NCI-H187 treated with DMSO at 0.1 percent for 48 hours (cell line): ENCODE measurements at places on chromosomes 11 and 22.

DNA sequence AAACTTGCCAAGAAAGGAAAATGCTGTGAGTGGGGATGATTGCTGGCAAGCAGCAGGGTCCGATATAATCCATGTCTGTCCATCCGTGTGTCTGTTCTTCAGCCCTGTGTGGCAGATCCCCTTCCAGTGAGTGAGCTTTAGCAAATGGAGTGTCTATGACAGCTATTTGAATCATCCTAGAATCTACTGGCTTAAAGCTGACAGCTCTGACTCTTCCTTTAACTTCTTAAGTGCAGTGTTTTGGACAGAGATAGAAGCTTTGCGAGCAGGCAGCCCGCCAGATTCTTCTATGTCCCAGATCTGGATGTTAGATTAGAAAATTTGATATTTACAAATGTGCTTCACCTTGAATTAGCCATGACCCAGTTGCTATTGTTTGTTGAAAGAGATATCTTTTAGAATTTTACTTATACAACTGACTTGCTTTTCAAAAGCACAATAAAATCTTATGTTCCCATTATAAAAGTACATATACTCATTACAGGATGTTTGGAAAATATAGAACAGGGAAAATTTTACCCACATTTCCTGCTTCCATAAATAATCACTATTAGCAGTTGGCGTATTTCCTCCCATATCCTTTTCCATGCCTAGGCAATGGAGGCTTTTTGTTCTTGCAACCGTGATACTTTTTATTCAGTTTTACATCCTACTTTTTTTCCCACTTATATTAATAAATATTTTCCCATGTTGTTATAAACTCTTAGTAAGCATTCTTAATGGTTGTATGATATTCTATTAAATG lies 124.5 kb downstream of the COMMD9 start:
- DNase-seq = no peak

DNA sequence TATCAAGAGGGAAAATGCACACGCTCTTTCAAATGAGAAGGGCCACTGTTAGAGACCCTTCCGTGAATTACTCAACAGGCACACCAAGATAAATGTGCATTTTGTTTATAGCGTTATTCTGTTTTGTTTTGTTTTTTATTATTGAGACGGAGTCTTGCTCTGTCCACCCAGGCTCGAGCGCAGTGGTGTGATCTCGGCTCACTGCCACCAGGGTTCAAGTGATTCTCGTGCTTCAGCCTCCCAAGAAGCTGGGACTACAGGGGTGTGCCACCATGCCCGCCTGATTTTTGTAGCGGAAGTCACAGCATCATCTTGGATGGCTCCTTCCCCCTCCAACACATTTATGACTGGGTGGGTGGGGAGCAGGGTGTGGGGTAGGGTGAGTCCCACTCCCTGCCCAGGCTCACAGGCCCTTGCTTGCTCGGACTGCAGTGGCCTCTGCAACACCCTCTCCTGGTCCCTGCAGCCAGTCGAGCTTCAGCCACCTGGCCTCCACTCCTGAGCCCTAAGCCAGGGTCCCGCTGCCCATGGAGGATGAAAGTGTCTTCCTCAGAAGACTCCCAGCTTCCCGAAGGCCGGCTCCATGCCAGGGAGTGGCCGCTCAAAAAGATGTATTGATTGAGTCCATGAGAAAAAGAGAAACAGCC lies 68.0 kb downstream of the RTL6 start:
- no peak for DNase-seq

- no peak for DNase-seq
These were observed 1.6 kb downstream of the CECR2 start for GRCh38 chr22:17370766-17371432.

- DNase-seq = no peak
These were observed 102.4 kb upstream of the B3GAT1 start for GRCh38 chr11:134514354-134514951.

GRCh38 chr11:62127426-62127825 lies 3.6 kb downstream of the INCENP start:
- no peak for DNase-seq

DNA sequence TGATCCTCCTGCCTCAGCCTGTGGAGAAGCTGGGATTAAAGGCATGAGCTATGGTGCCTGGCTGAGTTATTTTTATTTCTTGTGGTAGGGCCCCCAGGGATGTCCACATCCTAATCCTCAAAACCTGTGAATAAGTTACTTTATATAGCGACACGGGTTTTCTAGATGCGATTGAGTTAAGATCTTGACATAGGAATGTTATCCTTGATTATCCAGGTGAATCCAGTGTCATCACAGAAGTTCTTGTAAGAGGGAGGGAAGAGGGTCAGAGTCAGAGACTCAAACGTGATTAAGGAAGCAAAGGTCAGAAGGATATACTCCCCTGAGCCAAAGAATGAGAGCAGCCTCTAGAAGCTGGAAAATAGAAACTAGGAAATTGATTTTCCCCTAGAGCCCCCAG lies 117.8 kb downstream of the INSC start:
- no peak for DNase-seq

DNA sequence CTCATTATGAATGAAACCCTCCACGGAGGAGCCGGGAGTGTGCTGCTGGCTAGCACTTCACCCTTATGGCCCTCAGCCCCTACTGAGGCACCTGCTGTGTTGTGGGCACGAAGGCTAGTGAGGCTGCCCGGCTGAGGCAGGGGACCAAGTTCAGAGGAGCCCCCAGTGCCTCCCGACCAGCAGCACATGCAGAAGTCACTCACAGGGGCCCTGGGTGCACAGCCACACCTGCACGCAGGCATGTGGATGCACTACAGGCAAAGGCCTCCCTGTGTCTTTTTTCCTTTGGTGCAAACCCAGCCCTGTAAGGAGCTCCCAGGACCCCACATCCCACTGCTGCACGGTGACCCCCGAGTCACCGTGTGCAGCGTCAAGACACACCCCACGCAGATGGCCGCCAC lies 261.5 kb downstream of the BRD1 start:
- no peak for DNase-seq

GRCh38 chr11:98545544-98546175 lies 475.1 kb upstream of the CNTN5 start:
- DNase-seq = no peak

DNA sequence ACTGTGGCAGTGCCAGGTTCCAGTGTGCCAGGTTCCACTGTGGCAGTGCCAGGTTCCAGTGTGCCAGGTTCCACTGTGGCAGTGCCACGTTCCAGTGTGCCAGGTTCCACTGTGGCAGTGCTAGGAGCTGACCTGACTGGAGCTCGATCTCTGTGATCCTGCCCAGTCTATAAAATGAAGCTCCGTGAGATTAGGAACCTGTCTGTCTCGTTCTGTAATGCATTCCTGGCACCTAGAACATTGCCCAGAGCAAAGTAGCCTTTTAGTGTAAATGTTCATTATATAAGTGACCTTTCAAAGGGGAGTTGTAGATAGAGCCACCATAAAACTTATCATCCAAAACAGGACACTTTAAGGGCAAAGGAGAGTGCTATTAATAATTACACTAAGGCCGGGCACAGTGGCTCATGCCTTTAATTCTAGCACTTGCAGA lies 36.0 kb downstream of the ART5 start:
- no peak for DNase-seq

DNA sequence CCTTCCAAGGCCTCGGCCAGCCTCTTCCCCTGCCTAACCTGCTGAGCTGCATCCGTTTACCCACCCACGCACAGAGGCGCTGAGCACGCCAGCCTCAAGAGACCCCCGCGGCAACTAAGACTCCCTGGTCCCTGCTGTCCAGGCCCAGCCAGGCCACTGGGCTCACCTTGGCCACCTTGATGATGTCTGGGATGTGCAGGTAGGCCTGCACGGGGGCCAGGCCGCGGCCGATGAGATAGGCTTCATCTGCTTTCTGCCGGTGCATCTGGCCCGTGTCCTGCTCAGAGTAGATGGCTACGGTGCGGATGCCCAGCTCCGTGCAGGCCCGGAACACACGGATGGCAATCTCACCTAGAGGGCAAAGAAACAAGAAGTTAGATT lies 14.6 kb downstream of the LRFN4 start:
- DNase-seq = no peak

DNA sequence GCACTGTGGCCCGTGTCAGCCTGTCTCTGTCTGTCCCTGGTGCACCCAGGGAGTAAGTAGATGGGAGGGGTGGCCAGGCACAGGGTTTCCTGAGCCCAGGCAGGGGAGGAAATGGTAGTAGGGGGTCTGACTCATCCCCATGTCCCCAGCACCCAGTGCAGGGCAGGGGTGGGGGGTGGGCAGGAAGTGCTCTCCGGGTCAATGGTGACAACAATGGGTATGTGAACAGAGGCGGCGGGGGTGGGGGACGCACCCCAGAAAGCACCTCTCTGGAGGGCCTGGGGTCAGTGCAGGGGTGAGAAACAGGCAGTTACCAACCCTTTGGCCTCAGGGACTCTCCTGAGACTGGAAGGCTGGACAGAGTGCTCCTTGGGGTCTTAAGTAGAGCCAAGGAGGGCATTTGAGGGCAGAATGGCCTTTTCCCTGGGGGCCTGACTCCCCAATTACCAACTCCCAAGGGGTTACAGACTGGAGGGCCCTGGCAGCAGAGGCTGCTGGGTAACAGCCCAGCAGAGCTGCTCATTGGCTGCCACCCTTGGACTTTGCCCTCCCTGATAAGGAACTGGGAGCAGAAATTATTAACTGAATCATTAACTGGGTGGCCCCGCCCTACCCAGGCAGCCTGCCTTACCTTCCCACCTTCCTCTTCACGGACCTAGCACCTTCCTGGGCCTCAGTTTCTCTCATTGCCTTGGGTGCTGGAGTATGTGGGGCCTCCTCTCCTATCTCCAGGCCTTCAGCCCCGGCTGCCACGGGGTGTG lies 4.2 kb downstream of the MYRF start:
- no peak for DNase-seq

- DNase-seq = no peak
These were observed 8.0 kb upstream of the CD82 start for GRCh38 chr11:44557464-44557863.

GRCh38 chr11:127345819-127346459 lies 345.4 kb upstream of the KIRREL3 start:
- DNase-seq = no peak

DNA sequence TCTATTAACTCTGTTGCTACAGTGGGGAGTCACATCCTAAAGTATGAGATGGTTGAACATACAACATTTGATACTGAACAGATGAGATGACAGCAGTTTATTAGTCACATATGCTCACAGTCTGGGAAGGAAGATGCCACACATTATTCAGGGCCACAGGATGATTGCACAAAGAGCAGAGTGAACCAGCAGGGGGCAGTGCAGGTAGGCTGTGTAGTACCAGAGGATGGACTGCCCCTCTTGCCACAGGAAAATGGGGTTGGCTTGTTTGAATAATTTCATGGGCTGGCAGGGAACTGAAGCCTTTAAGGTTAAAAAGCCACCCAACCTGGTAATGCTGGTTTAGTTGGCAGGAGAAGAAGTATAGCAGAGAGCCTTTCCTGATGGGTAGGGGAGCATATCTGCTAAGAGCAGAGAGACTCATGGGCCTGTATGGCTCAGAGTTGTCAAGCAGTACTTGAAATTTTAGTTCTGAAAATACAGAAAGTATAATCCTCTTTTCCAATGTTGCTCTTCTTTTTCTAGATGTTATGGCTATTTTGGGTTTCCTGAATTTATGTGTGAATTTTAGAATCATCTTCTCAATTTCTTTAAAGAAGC lies 180.4 kb upstream of the B3GAT1 start:
- peak; percentile 41 for DNase-seq

GRCh38 chr11:67113231-67113721 lies 5.8 kb upstream of the KDM2A start:
- no peak for DNase-seq

DNA sequence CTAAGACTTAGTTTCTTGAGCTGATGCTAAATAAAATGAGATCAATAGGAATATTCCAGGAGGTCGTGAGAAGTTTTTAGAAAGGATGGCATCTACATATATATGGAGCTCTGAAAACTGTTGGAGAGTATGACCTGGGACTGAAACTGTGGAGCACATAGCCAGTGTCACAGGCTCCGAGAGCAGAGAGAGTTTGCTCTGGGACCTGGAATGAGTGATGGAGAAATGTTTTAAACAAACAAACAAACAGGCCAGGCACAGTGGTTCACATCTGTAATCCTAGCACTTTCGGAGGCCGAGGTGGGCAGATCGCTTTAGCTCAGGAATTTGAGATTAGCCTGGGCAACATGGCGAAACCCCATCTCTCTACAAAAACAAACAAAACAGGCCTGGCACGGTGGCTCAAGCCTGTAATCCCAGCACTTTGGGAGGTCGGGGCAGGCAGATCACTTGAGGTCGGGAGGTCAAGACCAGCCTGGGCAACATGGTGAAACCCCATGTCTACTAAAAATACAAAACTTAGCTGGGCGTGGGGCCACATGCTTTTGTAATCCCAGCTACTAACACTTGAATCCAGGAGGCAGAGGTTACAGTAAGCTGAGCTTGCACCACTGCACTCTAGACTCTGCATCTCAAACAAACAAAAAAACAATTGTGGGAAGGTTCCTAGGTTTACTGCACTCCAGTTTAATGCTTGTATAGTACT lies 67.1 kb downstream of the SLC35F2 start:
- no peak for DNase-seq

GRCh38 chr11:118342503-118343161 lies at the start of gene CD3D:
Gene CD3D (minus strand): TSS chr11:118342705. CDS start chr11:118342607, 98 bp downstream.
- no peak for DNase-seq

DNA sequence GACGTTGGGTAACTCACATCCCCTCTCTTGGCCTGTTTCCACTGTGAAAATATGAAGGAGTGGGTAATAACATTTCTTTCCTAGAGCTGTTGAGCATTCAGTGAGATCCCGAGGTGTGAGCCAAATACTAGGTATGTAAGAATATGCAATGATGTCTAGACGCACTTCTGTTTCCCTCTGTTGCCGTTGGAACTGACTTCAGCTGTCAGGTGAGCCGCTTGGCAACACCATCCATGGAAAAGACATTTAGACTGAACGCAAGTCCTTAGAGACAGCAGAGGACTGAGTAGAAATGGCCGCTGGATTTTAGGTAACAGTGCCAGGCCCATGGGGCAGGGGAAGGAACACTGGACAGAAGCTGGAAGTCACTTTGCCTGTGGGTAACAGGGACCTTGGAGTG lies 29.5 kb upstream of the SHANK2 start:
- no peak for DNase-seq

- no peak for DNase-seq
These were observed 138.0 kb upstream of the KIRREL3 start for GRCh38 chr11:127138613-127139012.

DNA sequence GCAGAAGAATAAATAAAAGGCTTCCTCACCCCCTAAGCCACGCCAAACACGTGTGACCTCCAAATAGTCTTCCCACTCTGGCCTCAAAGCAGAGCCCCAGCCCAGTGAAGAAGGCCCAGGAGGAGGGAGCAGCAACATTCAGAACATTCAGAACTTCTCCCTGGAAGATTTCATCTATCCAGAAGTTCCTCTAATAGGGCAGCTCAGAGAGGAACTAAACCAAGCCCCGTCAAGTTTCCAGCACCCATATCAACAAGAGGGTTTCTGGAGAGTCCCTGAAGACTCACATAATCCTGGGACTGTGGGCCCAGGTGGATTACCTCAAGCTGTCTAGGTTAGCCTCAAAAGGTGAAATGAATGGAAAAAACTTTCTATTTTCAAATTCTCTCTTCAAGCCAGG lies 39.4 kb downstream of the PC start:
- no peak for DNase-seq

- DNase-seq = no peak
These were observed 42.8 kb upstream of the AMPD3 start for GRCh38 chr11:10412266-10412665.

GRCh38 chr11:94774345-94774744 lies 6.2 kb downstream of the AMOTL1 start:
- no peak for DNase-seq
